ENCODE measurements at places on chromosomes 7 and 10.

- DNase-seq = no peak
Observed at GRCh38 chr7:147664541-147664940, 926.0 kb upstream of the C7orf33 start.

DNA sequence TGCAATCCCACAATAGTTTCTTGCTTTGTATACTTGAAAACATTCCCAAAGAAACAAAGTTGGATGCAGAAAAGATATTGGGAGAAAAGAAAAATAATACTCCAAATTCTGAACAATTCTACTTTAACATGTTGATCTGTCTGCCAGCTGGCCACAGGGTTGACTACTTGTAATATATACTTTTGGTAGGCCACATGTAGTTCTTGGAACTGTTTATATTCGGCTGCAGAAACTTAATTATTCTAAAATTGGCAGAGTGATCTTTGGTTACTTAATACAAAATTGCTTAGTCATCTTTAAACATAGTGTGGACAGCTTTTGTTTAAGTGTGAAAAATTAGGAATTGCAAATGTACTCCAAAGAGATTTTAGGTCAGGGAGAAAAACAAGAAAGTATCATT, 76.0 kb downstream of the CALD1 start:
- DNase-seq = no peak

GRCh38 chr10:83012866-83013265, 1126.4 kb upstream of the GHITM start:
- DNase-seq = no peak

GRCh38 chr7:126436213-126436868, 816.4 kb downstream of the GRM8 start:
- DNase-seq = no peak

GRCh38 chr7:15470825-15471668, 90.8 kb downstream of the AGMO start:
- DNase-seq = no peak

GRCh38 chr10:451021-451471, 238.4 kb downstream of the DIP2C start:
- DNase-seq = no peak

GRCh38 chr7:25192043-25192442, 36.2 kb downstream of the NPVF start:
- no peak for DNase-seq

GRCh38 chr7:44531421-44532380, 9.4 kb downstream of the NPC1L1 start:
- DNase-seq = no peak

- DNase-seq = no peak
Observed at GRCh38 chr10:99382176-99382575, 48.2 kb downstream of the GOT1 start.

- DNase-seq = no peak
Observed at GRCh38 chr10:62175251-62175650, 93.4 kb downstream of the RTKN2 start.

- DNase-seq = no peak
Observed at GRCh38 chr10:31749981-31750840, 178.4 kb downstream of the ARHGAP12 start.

- no peak for DNase-seq
Observed at GRCh38 chr7:2172311-2173188, 60.2 kb downstream of the MAD1L1 start.

DNA sequence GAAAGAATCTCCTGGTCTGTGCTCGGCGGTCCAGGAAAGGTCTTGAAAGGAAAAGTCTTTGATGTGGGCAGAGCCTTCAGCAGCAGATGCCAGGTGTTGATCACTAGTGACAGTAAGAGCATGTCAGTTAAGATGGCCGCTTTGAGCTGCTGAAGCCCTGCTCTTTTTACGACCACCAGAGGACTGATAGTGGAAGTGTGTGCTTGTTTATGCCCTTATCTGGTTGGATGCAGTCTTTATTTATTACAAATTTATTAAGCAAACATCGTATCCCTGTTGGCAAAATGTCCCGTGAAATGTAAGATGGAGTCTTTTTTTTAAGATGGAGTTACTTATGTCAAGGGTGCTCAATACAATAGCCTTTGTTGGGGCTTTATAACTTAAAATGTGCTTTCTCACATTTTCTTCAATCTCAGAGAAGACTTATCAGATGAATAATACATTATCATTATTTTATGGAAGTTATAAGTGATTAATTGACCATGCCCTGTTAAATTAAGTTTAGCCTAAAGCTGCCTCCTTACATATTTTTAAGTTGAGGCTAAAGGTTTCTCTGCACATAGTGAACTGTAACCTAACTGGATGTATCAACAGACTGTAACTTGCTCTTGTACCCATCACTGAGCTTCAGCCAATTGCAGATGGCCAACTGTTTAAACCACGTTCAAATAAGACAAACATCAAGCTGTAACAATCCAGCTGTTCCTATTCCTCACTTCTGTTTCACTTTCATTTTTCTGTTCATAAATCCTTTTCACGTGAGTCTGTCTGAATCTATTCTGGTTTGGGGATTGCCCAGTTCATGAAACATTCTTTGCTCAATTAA, 97.4 kb upstream of the PIK3CG start:
- DNase-seq = no peak

DNA sequence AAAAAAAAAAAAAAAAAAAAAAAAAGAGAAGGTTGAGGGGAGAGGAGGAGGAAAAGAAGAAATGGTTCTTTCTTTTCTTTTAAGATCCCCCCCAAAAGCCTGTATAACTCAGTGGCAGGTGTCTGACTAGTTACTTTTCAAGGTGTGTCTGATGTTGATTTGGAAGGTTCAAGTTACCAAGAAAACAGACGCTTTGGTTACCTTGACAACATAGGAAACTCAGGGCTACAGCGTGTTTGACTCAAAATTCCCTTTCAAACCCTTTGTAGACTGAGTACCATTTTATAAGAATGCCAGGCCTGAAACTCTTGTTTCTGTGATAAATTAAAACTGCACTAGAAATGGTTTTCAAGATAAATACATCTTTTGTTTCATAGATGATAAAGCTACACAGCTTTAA, 286.8 kb downstream of the SKIDA1 start:
- DNase-seq = no peak

GRCh38 chr10:116210588-116211346, 62.2 kb downstream of the GFRA1 start:
- no peak for DNase-seq

DNA sequence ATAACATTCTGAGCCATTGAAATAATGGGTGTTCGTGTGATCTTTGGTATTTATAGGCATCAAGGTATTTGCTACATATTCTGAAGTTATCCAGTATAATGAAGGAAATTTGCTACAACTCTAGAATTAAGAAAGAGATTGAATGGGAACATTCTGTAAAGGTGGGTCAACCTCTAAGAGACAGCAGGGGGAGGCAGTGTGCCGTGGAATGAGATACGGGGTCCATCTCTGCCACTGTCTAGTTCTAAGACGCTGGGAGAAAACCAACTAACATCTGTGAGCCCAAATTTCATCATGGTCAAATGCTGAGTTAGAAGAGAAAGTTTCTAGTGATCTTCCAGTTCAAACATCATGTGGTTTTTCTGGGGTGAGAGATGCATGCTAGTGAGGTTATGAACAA, 368.9 kb downstream of the SORCS1 start:
- DNase-seq = no peak

GRCh38 chr10:110730345-110731050, 86.4 kb downstream of the RBM20 start:
- DNase-seq = no peak

DNA sequence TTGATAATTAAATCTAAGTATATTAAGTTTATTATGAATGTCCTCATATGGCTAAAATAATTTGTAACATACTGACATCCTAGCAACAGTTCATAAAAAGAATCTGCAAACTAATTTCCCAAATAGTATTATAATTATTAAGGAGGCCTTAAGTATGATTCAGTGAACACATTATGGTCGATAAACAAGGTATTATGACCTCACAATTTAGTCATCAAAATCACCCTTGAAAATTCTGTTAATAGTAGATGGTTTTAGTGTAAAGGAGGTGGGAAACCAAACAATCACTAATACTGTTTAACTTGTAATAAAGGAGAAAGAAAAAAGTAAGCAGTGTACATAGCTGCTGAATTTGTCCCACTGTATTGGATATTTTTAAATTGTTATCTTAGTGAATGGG, 2.1 kb downstream of the ETV1 start:
- no peak for DNase-seq

DNA sequence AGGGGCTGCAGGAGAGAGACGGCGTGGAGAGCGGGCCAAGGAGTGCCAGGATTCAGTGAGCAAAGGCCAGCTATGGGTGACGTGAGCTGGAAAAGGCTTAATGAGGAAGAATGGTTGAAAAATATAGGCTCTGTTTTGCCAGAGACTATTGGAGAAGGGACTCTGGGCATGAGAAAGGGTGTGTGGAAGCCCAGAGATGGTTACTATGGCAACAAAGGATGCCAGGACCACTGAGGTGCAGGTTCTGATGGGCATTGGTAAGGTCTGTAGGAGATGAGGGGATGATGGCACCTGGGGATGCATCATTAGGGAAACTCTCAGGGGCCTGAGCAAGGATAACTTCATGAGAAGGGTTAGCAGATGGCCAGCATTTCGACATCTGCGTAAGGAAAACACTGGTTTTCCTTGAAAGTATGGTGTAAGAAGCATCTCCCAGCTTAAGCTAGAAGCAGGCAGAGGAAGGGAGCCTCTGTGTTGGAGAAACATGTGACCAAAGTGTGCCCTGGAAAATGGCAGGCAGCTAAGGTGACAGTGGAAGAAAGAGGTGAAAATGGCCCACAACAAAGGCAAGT, 21.6 kb upstream of the FAM180A start:
- no peak for DNase-seq

GRCh38 chr7:18541181-18541870, 45.8 kb downstream of the HDAC9 start:
- no peak for DNase-seq

DNA sequence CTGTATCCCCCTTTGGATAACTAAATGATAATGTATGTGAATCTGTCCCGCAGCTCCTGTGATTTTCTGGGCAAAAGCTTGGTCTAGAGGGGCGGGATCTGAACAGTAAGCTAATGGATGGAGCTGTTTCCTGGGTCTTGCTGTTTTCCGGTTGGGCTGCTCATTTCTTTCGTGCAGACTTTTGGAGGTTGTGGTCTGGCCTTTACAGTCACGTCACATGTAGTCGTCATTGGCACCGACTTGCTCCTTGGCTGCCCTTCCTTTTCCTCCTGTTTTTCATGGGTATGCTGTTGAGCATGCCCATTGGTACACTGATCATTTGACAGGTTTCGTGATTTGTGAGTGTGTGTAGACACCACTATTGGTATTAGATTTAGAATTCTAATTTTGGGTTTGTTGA, 2.0 kb downstream of the FBH1 start:
- no peak for DNase-seq

DNA sequence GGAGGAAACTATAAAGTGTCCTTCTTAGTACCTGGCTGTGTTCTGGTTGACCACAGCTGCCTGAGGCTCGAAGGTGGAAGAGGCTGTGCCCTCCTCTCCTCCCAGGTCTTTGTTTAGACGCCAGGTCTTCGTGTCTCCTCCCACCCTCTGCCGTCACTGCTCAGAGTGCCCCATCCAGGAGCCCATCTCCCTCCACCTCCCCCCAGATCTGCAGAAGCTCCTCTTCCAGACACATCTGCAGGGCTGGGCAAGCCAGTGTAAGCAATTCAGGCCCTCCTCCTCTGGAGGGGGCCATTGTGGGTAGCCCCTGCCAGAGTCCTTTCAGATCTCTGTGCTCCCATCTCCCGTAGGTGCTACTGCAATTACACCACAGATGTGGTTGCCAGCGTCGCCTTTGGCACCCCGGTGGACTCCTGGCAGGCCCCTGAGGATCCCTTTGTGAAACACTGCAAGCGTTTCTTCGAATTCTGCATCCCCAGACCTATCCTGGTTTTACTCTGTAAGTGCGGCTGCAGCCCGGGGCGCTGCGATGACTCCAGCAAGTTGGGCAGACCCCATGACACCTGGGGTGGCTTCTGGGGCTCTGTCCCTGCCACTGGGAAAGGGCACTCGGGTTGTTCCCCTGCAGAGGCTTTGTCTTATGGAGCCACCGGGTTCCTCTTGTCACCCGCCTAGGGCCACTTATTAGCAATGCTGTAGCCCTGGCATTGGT, 107.5 kb downstream of the PARP12 start:
- no peak for DNase-seq

DNA sequence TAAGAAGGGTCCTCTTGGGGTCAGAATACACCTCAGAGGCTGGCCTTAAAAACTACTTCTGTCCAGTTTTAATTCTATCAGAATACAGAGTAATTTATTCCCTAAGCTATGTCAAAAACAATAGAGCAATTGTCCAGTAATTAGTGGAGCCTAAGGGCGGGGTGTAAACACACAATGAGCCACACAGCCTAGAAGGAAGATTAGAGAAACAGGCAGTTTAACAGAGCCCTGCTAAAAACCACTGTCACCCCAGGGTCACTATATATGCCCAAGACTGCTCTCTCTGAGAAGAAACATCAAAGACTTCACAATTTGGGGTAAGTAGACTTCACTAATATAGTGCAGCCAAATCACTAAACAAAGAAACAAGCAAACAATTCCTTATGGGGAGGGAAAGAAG, 27.2 kb upstream of the WNT2 start:
- DNase-seq = no peak

DNA sequence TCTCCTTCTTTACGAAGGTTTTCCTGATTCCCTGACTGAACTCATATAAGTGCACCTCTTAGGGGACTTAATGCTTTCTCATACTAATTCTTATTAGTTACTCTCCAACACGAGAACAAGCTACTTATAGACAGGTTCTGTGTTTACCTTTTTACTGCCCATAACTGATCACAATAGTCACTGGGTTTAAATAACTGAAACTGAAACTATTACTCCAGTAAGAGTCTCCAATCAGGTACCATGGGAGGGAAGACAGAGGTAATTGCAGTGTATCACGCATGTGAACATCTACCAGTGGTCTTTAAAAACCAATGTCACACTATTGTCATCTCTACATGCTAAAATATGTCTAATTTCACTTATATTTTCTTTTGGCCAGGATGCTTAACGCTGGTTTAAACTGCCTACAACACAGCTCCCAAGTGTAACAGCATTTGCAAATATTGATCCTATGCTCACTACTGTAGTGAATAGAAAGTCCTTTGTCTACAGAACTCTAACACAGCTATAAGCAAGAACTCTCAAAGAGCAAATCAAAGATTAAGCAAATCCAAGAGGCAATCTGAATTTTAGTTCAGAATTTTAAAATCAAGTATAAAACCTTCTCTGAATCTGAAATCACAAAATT, 3.6 kb downstream of the GDI2 start:
- no peak for DNase-seq

GRCh38 chr10:83931669-83932068, 207.6 kb upstream of the GHITM start:
- DNase-seq = no peak

DNA sequence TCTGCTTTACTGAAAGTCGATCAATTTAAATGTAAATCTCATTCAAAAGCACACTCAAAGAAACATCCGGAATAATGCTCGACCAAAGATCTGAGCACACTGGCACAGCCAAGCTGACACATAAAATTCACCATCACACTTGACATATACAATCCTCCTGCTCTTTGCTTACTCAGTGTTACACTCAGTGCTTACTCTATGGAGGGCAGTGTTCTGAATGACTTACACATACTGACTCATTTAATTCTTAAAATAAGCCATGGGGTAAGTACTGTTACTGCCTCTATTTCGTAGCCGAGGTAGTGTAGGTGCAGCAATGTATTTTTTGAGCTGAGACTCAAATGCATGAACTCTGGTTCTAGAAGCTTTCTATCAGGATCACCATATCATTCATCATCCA, 421.5 kb upstream of the LRRN3 start:
- DNase-seq = no peak
